Progenitor cell of endocrine pancreas (in vitro differentiated cells): ENCODE measurements at places on chromosomes 1 and 21. TPM values are rescaled to one million over a fixed set of nuclear protein-coding genes. Genes with fewer than 3 reads are reported as not detected.

DNA sequence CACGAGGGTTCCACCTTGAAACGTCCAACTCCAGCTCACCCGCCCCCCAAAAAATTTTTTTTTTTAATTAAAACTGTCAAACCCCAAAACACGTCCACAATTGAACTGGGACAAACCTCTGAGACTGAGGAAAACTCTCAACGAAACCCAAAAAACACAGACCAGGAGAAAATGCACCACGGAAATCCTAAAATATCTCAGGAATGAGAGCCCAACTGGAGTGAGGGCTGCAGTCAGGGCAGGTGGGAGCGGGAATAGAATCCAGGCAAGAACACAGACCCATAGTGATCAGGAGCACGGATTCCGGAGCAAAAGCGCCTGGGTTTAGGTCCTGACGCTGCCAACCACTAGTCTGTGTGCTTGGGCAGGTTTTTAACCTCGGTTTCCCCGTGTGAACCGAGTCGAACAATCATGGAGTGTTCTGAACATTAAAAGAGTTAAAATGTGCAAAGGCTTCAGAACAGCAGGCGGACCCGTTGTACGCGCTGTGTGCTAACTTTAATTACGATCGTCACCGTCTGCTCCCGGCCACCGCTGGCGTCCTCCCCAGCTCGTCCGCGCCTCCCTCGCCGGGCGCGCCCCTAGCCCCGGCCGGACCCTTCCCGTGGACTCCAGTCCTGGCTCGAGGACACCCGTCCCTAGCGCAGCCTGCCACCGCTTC is 624 bp downstream of the ARHGAP29 start:
- no peaks in the 10 kb centered on the region for H3K36me3 ChIP-seq
- no peak for DNase-seq
- peak overlapping the region; percentile 78 for H3K4me3 ChIP-seq

DNA sequence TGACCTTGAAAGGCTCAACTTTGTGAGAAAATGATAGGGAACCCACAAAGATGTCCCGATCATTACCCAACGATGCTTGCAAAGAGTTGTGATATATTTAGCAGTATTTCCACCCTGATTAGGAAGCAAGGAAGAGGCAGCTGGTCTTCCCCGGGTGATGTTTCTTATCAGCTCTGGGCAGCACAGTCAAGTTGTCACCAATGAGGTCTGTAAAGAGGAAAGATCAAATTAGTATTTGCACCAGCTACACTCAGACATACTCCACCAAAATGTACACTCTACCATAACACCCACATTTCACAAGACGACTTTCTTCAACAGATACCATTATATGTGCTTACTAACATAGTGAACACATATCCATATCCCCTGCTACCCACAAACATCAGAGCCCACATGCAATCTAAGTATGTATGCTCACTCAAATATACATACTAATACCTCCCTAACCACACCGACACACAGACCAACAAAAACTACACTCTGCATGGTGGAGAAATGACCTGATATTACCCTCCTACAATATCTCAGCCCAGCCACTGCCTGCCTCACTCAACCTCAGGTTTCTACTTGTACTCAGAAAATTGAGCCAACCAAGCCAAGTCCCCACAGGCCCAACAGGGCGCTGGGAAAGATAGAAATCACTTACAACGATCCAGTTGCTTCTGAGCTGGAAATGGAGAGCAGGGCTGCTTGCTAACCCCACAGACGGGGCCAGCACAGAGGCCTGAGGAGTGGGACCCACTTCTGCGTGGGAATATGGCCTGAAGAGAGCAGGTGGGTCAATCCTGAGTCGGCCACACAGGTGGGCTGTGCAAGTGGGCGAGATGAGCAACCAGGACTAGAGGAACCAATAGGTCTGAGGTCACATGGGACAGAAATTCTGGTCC is 4.6 kb upstream of the BTG2 start:
- peaks cover 16% of the 10 kb centered on the region for H3K4me1 ChIP-seq
- no peaks in the 10 kb centered on the region for H3K36me3 ChIP-seq
- H3K27ac ChIP-seq: no peak overlapping the region
- no peaks in the 10 kb centered on the region for H3K27me3 ChIP-seq
- no peak overlapping the region for H3K4me3 ChIP-seq
- DNase-seq: no peak

The ZSCAN20 gene
- total RNA-seq: 8.6 and 10.5 TPM in 2 replicates

DNA sequence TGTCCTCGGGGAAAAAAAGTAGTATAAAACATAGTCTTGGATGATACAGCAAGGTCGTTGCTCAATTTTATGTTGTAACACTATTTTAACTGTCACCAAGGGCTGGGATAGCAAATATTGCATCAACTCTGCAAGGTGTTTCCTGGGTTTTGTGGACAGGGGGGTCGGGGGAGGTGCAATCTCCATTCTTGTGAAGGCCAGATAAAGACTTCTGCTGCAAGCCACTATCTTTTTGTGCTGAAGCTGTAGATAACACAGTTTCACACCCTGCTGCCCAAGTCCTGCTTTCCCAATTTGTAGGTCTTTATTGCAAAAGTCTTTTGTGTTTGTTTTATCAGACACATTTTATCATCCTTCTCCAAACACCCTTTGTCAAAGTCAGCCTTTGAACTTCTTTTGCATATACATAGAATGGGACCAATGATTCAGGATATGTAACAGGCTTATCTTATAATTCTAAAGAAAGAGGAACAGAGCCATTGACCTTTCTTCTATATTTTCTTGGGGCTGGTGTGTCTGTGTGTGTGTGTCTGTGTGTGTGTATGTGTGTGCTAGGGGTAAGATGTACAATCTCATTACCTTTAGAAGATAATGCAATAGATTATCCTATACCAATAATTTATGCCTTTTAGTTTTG is 140.6 kb downstream of the RUNX1 start:
- DNase-seq: no peak
- H3K27ac ChIP-seq: no peak overlapping the region
- peaks cover 20% of the 10 kb centered on the region for H3K4me1 ChIP-seq

The C1QTNF12 gene
- 1.7 and 2.7 TPM in 2 replicates for total RNA-seq

The FCRL2 gene
- total RNA-seq: not detected in 2 replicates

The DTL gene
- 22.8 and 23.9 TPM in 2 replicates for total RNA-seq

DNA sequence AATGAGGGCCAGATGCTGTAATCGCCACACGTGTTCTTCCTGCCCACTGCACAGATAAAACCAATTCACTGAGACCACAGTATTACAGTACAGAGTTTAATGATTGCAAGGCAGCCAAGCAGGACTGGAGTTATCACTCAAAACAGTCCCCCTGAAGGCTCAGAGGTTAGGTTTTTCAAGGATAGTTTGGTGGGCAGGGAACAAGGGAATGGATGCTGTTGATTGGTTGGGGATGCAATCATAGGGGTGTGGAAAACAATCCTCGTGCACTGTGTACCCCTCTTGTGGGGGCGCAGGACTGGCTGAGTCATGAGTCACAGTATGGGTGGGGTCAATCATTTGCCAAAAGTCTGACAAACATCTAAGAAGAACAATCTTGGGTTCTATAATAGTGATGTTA is 12.4 kb upstream of the USP1 start:
- H3K4me3 ChIP-seq: no peak overlapping the region
- peaks cover 3% of the 10 kb centered on the region for H3K4me1 ChIP-seq
- H3K27me3 ChIP-seq: no peaks in the 10 kb centered on the region
- H3K36me3 ChIP-seq: no peaks in the 10 kb centered on the region
- no peak overlapping the region for H3K27ac ChIP-seq
- no peak for DNase-seq

- H3K4me1 ChIP-seq: no peaks in the 10 kb centered on the region
- no peak for DNase-seq
- no peaks in the 10 kb centered on the region for H3K27me3 ChIP-seq
- H3K36me3 ChIP-seq: peaks cover 7% of the 10 kb centered on the region
Measured at GRCh38 chr1:6294890-6295556, 34.1 kb upstream of the GPR153 start.

The LAPTM5 gene
- total RNA-seq: 0.20 TPM in 1 of 2 replicates, not detected in the other

GRCh38 chr1:61563611-61564010 is 161.3 kb downstream of the TM2D1 start:
- no peak for DNase-seq
- H3K36me3 ChIP-seq: no peaks in the 10 kb centered on the region
- no peaks in the 10 kb centered on the region for H3K4me1 ChIP-seq
- H3K27me3 ChIP-seq: peaks cover 4% of the 10 kb centered on the region
- no peak overlapping the region for H3K27ac ChIP-seq

The FCRLB gene
- 0.14 and 0.33 TPM in 2 replicates for total RNA-seq

- no peak for DNase-seq
- no peaks in the 10 kb centered on the region for H3K27me3 ChIP-seq
- H3K27ac ChIP-seq: no peak overlapping the region
- peaks cover 11% of the 10 kb centered on the region for H3K36me3 ChIP-seq
Measured at GRCh38 chr1:218350801-218351266, 5.7 kb downstream of the TGFB2 start.

- H3K4me3 ChIP-seq: no peak overlapping the region
- H3K27ac ChIP-seq: no peak overlapping the region
- peaks cover 5% of the 10 kb centered on the region for H3K4me1 ChIP-seq
Measured at GRCh38 chr21:15130751-15131150, 66.0 kb upstream of the NRIP1 start.

DNA sequence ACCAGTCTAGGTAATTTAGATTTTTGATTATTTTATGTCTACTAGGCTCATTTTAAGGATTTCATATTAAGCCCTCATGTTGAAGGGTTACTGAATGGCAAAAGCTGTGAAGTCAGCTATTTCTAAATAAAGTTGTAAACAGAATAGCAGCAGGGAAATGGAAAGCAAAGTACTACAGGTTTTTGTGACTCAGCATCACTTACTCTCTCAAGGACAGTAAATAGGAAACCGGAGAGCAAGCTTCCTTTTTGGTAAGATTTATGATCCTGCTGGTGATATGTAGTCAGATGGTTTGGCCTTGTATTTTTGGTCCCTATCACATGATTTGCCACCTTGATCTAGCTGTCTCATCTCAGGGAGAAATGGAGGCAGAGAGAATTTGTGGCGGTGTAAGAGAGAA is 226.0 kb downstream of the RPS6KC1 start:
- H3K27ac ChIP-seq: no peak overlapping the region
- DNase-seq: no peak
- peaks cover 12% of the 10 kb centered on the region for H3K36me3 ChIP-seq

DNA sequence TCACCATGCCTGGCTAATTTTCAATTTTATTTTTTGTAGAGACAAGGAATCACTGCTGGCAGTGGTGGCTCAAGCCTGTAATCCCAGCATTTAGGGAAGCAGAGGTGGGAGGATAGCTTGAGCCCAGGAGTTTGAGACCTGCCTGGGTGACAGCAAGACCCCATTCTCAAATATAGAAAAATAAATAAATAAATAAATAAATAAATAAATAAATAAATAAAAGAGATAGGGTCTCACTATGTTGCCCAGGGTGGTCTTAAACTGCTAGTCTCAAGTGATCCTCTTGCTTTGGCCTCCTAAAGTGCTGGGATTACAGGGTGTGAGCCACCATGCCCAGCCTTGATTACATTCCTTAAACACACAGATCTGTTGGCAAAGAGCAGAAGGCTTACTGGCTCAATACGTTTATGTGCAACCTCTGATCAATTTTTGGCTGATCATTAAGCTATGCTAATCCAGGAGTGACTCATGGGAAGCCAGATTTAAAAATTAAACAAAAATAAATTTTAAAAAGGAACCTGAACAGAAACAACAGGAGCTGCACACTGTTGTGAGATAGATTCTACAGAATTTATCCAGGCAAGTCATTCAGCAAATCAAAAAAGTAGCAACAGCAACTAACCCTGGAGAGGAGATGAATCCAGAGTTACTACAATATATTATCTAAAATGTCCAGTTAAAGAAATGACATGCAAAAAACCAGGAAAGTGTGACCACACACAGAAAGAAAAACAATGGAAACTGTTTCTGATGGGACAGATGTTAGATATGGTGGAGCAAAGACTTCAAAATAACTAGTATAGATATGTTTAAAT is 79.4 kb downstream of the RPE65 start:
- DNase-seq: no peak
- H3K27ac ChIP-seq: no peak overlapping the region
- no peaks in the 10 kb centered on the region for H3K4me1 ChIP-seq
- H3K27me3 ChIP-seq: no peaks in the 10 kb centered on the region
